Activated CD4-positive, alpha-beta T cell treated with anti-CD3 and anti-CD28 coated beads, Interleukin-2, amount 10 ng/mL, durations not matched to agents 24 days and 14 days (primary cell): ENCODE measurements at places on chromosomes 6 and 20. TPM values are rescaled to one million over a fixed set of nuclear protein-coding genes. Genes with fewer than 3 reads are reported as not detected.

The CLPSL1 gene
- total RNA-seq: not detected in 2 replicates

The PBOV1 gene
- not detected in 2 replicates for total RNA-seq

- DNase-seq: no peak
- peaks cover 2% of the 10 kb centered on the region for H3K36me3 ChIP-seq
- no peak overlapping the region for H3K27ac ChIP-seq
- H3K27me3 ChIP-seq: no peaks in the 10 kb centered on the region
- H3K4me3 ChIP-seq: no peak overlapping the region
Measured at GRCh38 chr20:53370345-53370961, 223.2 kb downstream of the ZNF217 start.

GRCh38 chr20:5061213-5061612, 58.5 kb downstream of the PCNA start:
- H3K36me3 ChIP-seq: peaks cover 2% of the 10 kb centered on the region
- H3K27ac ChIP-seq: no peak overlapping the region
- H3K27me3 ChIP-seq: no peaks in the 10 kb centered on the region
- DNase-seq: no peak
- no peak overlapping the region for H3K4me3 ChIP-seq

DNA sequence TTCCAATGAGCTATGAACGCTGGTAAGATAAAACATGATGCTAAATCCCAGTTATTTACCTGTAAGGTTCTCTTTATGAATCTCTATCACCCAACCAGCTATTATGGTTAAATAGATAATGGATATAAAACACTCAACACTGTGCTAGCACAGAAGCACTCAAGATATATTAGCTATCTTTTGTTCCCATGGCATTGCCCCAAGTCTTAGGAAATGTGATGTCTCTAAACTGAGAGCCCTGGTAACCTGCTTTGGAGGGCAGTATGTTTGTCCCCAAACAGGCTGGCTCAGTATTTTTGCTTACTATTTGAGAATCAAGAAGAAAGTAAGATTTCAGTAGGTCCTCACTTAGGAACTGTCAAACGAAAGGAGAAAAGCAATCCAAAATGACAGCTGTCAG, 90.5 kb downstream of the BTBD9 start:
- H3K4me1 ChIP-seq: no peaks in the 10 kb centered on the region
- H3K4me3 ChIP-seq: no peak overlapping the region
- H3K36me3 ChIP-seq: peaks cover 2% of the 10 kb centered on the region

DNA sequence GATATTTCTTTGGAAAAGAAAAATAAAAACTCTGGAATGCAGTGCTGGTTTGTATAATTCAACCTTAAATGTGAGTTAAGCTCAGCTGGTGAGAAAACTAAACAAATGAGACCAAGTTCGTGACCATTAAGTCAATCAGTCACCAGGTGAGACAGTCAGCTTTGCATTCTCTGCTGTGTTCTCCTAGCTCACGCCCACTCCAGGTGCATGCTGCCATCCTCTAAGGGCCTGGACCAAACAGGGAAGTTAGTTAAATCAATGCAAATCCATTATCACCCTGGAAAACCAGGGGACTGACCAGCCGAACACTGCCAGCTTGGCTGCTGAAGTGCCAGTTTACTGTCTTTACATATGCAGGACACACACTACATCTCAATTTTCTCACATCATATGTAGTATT, 7.2 kb downstream of the TPBG start:
- H3K4me3 ChIP-seq: no peak overlapping the region
- H3K27me3 ChIP-seq: peaks cover 20% of the 10 kb centered on the region
- H3K4me1 ChIP-seq: no peaks in the 10 kb centered on the region
- no peak for DNase-seq

DNA sequence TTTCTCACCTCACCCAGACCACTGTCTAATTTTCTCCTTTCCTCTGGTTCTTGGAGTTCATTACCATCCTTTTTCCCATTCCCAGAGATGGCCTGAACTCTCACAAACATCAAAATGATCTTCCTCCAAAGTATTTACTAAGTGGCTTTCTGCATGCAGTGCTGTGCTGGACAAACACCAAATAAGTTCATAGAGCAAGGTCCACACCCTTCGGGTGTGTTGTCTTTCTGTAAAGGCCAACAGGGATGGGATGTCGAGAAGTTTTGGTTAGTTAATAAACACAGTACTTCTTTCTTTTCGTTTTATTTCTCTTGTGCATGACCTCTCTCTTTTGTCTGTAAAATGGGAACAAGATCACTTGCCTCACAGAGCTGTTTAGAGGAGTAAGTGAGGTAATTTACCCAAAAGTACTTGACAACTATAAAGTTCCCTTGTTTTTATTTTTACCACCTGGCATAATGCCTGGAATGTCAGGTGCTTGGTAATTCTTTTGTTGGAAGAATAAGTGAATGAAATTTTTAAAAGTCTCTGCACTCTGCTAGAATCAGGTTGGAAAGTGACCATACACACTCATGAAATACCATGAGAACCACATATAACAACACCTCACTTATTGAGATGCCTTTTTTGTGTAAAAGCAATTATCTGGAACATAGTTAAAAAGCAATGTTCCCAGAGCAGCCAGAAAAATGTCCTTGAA, 22.8 kb upstream of the CCN6 start:
- peaks cover 5% of the 10 kb centered on the region for H3K36me3 ChIP-seq
- H3K4me3 ChIP-seq: no peak overlapping the region

DNA sequence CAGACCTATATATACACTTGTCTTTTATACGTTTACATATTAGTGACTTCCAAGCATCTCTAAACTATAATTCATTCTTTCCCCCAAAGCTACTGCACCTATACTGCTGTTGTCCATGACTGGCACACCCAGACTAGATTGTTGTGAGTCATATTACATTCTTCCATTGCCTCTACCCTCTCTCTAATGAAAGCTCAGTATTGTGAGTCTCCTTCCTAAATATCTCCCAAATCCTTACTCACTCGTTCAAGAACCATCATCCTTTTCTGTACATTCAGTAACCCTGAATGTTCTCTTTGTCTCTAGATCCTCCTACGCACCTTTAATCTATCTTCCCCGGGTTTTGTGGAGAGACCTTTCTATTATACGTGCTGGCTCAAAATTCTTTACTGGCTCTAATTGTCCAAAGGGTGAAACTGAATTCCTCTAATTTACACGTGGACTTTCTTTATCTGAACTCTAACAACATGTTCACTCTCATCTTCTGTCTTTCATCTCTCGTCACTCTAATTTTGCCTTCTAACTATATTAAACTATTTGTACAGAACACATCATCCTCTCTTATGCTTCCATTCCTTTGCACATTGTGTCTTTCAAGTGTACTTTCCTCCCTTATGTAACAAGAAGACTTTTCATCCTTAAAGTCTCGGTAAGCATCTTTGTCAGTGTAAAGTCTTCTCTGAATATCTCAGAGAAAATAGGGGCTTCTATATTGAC, 109.3 kb downstream of the IBTK start:
- H3K36me3 ChIP-seq: no peaks in the 10 kb centered on the region
- no peak overlapping the region for H3K27ac ChIP-seq
- DNase-seq: no peak
- no peaks in the 10 kb centered on the region for H3K27me3 ChIP-seq

DNA sequence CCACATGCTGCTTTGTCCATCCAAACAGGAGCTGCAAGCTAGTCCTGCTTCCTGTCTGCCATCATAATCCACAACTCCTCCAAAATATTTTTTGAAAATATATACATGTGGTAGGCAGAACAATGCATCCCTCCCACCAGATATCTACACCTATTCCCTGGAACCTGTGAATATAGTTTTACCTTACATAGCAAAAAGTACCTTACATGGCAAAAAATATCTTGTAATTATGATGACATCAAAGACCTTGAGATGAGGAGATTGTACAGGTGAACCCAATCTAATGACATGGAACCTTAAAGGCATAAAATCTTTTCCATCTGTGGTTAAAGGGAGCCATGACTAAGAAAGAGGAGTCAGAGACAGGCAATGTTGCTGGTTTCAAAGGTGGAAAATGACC, 15.3 kb upstream of the RGS17 start:
- no peak for DNase-seq
- H3K4me3 ChIP-seq: no peak overlapping the region
- H3K36me3 ChIP-seq: no peaks in the 10 kb centered on the region
- H3K27ac ChIP-seq: no peak overlapping the region
- H3K4me1 ChIP-seq: no peaks in the 10 kb centered on the region

- no peak overlapping the region for H3K27ac ChIP-seq
- peaks cover 13% of the 10 kb centered on the region for H3K27me3 ChIP-seq
- no peak overlapping the region for H3K4me3 ChIP-seq
- DNase-seq: peak; percentile 87
- H3K36me3 ChIP-seq: no peaks in the 10 kb centered on the region
- peaks cover 25% of the 10 kb centered on the region for H3K4me1 ChIP-seq
Measured at GRCh38 chr6:52416629-52417151, 3.5 kb upstream of the EFHC1 start.

The SLC17A2 gene
- total RNA-seq: 0.14 TPM in 1 of 2 replicates, not detected in the other

- no peak overlapping the region for H3K27ac ChIP-seq
- H3K27me3 ChIP-seq: no peaks in the 10 kb centered on the region
- no peak overlapping the region for H3K4me3 ChIP-seq
Measured at GRCh38 chr6:18997375-18997826, 610.3 kb downstream of the RNF144B start.

The HEY2 gene
- total RNA-seq: not detected in 2 replicates

GRCh38 chr20:1293641-1294379, 27.7 kb downstream of the SNPH start:
- H3K27me3 ChIP-seq: no peaks in the 10 kb centered on the region
- DNase-seq: no peak
- peaks cover 1% of the 10 kb centered on the region for H3K4me1 ChIP-seq

The TNFRSF21 gene
- total RNA-seq: 3.8 and 4.2 TPM in 2 replicates

- H3K36me3 ChIP-seq: no peaks in the 10 kb centered on the region
- H3K4me3 ChIP-seq: no peak overlapping the region
- H3K27me3 ChIP-seq: peaks cover 7% of the 10 kb centered on the region
- no peak for DNase-seq
- H3K4me1 ChIP-seq: peaks cover 7% of the 10 kb centered on the region
- no peak overlapping the region for H3K27ac ChIP-seq
Measured at GRCh38 chr6:167107787-167108186, 15.1 kb upstream of the CCR6 start.

DNA sequence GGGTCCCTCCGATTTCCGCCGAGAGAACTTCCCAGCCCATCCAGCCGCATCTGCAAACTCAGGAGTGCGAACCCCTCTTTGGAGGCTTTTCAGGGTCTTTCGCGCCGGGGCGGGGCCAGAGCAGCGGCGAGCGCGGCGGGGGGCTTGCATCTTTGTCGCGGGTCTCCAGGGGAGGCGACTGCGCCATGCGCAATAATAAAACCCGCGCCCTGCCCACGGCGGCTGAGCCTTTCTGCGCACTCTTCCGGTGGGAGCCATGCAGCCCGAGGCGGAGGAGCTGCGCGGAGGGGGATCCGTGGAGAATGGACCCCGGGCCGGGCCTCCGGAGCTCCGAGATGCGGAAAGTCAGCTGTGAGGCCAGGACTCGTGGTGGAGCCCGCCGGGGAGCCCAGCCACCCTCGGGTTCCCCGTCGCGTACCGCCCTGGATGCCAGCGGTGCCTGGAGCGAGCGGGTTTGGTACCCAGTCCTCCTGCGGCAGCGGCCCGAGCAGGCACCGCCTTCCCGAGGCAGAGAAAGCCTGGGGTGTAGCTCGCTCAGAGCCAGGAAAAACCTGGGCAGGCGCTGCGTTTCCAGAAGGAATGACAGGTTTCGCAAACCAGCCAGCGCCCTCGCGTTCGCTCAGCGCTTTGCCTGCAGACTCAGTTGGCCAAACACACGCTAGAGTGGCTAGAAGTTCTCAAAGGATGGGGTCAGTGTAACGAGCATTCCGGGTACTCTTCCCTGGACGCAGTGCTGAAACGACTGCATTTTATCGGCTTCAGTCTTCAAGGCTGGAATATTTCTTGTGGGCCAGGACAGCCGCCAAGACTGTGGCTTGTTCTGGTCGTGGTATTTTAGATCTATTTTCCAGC, 1.2 kb downstream of the AKAP12 start:
- peaks cover 69% of the 10 kb centered on the region for H3K27me3 ChIP-seq
- peak; percentile 63 for DNase-seq
- H3K27ac ChIP-seq: no peak overlapping the region

GRCh38 chr6:106546261-106546690, 83.0 kb downstream of the RTN4IP1 start:
- peak overlapping the region; percentile 49 for H3K27ac ChIP-seq
- H3K27me3 ChIP-seq: no peaks in the 10 kb centered on the region
- peak; percentile 46 for DNase-seq
- H3K4me1 ChIP-seq: peaks cover 19% of the 10 kb centered on the region
- H3K4me3 ChIP-seq: no peak overlapping the region

DNA sequence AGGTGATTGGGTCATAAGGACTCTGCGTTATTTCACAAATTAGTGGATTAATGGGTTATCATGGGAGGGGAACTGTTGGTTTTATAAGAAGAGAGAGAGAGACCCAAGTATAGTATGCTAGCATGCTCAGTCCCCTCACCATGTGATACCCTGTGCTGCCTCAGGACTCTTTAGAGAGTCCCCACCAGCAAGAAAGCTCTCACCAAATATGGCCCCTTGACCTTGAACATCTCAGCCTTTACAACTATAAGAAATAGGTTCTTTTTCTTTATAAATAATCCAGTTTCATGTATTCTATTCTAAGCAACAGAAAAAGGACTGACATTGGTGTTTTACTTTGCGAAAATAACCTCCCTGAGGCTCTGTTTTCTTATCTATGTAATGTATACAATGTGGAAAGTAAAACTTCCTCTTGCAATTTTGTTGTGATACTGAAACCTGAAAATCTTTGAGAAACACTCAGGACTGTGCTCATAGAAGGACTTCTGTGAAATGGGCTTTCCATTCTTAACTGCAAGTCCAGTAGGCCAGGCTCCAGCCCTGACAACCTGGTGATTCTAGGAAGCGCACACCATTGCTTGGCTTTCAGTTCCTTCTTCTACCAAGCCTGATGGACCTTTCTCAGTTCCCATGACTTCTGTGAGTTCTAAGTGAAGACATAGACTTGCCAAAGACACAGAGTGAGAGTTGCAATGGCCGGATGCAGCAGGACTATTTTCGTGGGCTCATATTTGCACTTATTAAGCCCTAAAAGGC, 21.9 kb downstream of the SIRPD start:
- peak; percentile 42 for DNase-seq
- H3K36me3 ChIP-seq: no peaks in the 10 kb centered on the region
- H3K27me3 ChIP-seq: no peaks in the 10 kb centered on the region
- H3K4me1 ChIP-seq: peaks cover 7% of the 10 kb centered on the region
- no peak overlapping the region for H3K27ac ChIP-seq
- no peak overlapping the region for H3K4me3 ChIP-seq

DNA sequence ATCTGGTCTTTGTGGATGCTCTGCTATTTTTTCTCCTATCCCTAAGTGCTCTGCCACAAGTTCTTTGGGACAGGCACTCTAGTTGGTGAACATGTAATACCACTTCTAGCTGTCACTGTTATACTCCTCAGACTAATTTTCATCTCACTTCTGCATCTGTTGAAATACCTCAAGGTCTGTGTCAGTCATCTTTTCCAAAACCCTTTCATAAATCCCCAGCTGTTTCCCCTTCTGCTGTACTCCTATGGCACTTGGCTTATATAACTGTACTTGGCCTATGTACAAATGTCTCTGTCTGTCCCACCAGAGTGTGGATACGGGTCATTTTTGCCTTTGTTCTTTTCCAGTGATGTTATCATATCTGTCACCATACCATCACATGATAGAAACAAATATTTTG, 124.2 kb downstream of the FHL5 start:
- DNase-seq: no peak
- H3K36me3 ChIP-seq: no peaks in the 10 kb centered on the region
- no peaks in the 10 kb centered on the region for H3K4me1 ChIP-seq

The F13A1 gene
- total RNA-seq: not detected in 2 replicates

The SNPH gene
- 1.7 and 1.8 TPM in 2 replicates for total RNA-seq

The LINC00237 gene
- not detected in 2 replicates for total RNA-seq

The BTNL2 gene
- not detected in 2 replicates for total RNA-seq

- peaks cover 41% of the 10 kb centered on the region for H3K4me1 ChIP-seq
- peak overlapping the region; percentile 31 for H3K27ac ChIP-seq
- H3K36me3 ChIP-seq: peaks cover 7% of the 10 kb centered on the region
- peak overlapping the region; percentile 65 for H3K4me3 ChIP-seq
- H3K27me3 ChIP-seq: peaks cover 69% of the 10 kb centered on the region
Measured at GRCh38 chr6:27672113-27672799, 199.4 kb upstream of the ZNF184 start.
